ENCODE measurements at places on chromosomes 7 and 10. TPM values are rescaled to one million over a fixed set of nuclear protein-coding genes. Genes with fewer than 3 reads are reported as not detected.

The SPAM1 gene
- not detected for polyA plus RNA-seq

The ZNF248 gene
- polyA plus RNA-seq, result 2.1 TPM

The PDZD7 gene
- 1.7 TPM for polyA plus RNA-seq

The BCCIP gene
- polyA plus RNA-seq, result 189 TPM

The ACSL5 gene
- 0.09 TPM for polyA plus RNA-seq

The VPS37D gene
- polyA plus RNA-seq, result 1.8 TPM

The NRCAM gene
- polyA plus RNA-seq, result 2.5 TPM

The ANKRD30A gene
- not detected for polyA plus RNA-seq

The OR9A2 gene
- not detected for polyA plus RNA-seq

The AKR1E2 gene
- 3.4 TPM for polyA plus RNA-seq

The FGFR2 gene
- 32.3 TPM for polyA plus RNA-seq

The TMEM225B gene
- 0.45 TPM for polyA plus RNA-seq

The CUBN gene
- 0.06 TPM for polyA plus RNA-seq

The MICALL2 gene
- 6.3 TPM for polyA plus RNA-seq
